Activated CD4-positive, alpha-beta T cell treated with anti-CD3 and anti-CD28 coated beads for 1 hour (primary cell): ENCODE measurements at places on chromosomes 1 and 21.
A peak's percentile ranks its signal among the peaks of the same experiment; 100 is the strongest.

GRCh38 chr1:15835741-15836510 lies 11.6 kb upstream of the SPEN start:
- peak; percentile 99 for DNase-seq

- DNase-seq = peak; percentile 51
Observed at GRCh38 chr1:9181176-9181906, 52.4 kb upstream of the GPR157 start.

- no peak for DNase-seq
Observed at GRCh38 chr1:89425056-89425455, 61.2 kb downstream of the GBP6 start.

DNA sequence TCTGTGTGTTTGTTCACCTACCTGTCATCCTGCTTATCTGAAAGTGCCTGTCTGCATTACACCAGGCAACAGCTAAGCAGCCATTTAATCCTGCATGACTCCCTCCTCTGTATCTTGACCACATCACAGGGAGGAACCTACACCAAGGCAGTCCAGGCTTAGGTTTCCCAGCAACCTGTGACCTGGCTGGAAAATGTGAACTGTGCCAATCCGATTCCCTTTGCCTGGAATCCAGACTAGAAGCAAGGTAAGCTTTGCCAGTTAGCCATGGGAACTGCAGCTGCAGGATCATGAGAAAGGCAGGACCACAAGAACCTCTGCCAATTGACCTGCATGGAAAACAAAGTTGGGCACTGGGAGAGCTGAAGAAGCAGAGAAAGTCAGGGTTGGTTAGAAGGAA lies 6.3 kb upstream of the ATP1B1 start:
- no peak for DNase-seq

GRCh38 chr1:11013160-11013531 lies 692 bp downstream of the TARDBP start:
- no peak for DNase-seq

DNA sequence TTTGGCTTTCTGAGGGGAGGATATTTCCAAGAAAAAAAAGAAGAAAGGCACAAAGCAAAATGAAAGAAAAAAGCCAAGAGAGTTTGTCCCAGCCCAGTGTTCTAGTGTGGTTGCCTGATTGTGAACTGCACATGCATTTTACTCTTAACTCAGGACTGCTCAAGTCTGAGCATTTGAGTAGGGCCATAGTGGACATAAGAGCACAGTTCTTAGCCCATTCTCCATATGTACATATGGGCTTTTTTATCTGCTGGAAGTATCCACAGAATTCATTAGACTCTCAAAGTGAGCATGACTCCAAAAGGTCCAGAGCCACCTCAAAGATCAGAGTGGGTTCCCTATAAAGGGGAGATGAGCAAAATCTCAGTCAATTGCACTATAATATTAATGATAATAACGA lies 13.6 kb upstream of the DDX59 start:
- no peak for DNase-seq

- no peak for DNase-seq
Observed at GRCh38 chr1:6325482-6325881, 64.6 kb upstream of the GPR153 start.

GRCh38 chr1:205670611-205671430 lies 9.5 kb downstream of the SLC45A3 start:
- DNase-seq = no peak

DNA sequence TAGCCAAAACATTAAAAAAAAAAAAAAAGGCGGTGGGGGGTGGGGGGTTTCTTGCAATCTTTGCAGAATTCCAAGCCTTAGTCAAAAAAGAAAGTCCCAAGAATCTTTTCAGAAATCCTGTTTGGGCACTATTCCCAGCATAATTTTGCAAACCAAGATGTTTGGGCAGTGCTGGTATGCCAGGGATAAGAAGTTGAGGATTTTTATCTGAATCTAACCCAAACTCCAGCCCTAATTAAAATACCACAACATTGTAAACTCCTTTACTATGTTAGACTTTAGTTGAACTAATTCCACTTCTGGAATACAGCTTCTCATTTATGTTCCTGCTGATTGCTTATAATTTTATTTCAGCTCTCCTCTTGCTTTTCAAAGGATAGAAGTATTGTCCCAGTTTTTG lies 504.1 kb upstream of the ADGRL2 start:
- DNase-seq = no peak

DNA sequence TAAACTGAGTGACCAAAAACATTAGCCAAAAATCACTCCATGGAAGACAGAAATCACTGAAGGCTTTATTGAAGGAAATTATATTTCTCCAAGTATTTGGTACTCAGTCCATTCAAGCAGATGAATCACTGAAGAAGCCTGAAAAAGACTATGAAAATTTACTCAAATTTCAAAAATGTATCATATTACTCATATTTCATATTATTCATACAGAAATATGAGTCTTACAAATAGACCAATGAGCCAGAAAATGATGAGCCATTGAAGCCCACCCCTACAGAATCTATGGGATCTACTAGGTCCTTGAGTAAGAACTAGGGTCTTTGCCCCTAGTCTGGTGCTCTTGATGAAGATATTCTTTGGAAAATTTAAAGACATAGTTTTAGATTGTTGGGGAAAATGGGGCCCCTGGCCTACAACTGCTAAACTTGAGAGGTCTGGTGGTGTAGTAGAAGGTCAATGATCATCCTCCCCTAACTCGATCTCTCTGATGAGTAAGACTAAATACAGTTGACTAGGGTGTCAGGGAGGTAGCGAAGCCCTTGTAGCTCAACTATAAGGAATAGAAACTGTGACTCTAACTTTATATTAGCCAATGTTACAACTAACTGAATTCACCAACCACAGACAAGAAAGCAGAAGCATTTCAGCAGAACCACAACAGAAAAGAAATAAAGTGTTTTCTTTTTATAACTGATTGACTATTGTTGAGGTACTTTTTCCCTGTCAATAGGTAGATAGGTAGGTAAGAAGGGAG lies 81.0 kb downstream of the NOTCH2 start:
- DNase-seq = no peak

- DNase-seq = no peak
Observed at GRCh38 chr21:20388400-20388799, 609.8 kb upstream of the NCAM2 start.

- DNase-seq = no peak
Observed at GRCh38 chr1:236090741-236091147, 25.9 kb upstream of the NID1 start.

DNA sequence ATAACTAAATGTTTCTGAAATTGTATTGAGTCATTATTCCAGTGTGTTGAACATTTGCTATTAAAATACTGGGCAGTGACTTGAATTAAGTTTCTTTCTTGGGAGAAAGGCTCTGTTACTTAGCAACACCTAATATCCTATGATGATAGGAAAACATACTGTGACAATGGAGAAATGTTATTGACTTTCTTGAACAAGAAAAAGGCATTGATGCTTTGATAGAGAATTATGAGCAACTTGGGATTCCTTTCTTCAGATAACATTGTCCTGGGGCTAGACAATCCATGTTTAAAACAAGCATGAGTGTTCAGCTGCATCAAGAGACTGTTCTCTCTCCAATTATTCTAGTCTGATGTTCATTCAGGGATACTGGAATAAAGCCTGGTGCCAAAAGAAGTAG lies 215.9 kb upstream of the L1TD1 start:
- no peak for DNase-seq

- DNase-seq = no peak
Observed at GRCh38 chr1:204475656-204476432, 18.8 kb downstream of the PIK3C2B start.

- no peak for DNase-seq
Observed at GRCh38 chr21:38298832-38299231, 42.0 kb downstream of the KCNJ15 start.

DNA sequence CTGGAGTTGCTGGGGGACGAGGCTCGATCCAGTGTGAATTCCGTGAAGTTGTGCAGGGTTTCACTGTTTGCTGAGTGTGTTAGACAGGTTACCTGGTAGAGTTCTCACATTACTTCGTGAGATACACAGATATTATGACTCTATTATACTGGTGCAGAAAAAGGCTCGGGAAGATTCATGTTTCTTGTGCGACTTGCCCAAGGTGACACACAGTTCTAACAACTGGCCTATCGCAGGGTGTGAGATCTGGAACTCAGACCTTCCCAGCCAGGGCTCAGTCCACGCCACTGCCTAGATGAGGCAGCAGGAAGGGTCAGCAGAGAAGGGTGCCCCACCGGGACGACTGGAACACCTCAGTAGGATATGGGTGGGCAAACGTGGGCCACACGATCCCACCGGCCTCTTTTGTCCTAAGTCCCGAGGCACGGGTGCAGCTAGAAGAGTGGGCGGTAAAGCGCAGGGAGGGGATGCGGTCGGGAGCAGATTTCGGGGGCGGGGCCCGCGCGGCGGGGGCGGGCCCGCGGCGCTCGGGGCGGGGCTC lies 296 bp upstream of the RNPEP start:
- DNase-seq = peak; percentile 52
